ENCODE measurements at places on chromosomes 7 and 10.

DNA sequence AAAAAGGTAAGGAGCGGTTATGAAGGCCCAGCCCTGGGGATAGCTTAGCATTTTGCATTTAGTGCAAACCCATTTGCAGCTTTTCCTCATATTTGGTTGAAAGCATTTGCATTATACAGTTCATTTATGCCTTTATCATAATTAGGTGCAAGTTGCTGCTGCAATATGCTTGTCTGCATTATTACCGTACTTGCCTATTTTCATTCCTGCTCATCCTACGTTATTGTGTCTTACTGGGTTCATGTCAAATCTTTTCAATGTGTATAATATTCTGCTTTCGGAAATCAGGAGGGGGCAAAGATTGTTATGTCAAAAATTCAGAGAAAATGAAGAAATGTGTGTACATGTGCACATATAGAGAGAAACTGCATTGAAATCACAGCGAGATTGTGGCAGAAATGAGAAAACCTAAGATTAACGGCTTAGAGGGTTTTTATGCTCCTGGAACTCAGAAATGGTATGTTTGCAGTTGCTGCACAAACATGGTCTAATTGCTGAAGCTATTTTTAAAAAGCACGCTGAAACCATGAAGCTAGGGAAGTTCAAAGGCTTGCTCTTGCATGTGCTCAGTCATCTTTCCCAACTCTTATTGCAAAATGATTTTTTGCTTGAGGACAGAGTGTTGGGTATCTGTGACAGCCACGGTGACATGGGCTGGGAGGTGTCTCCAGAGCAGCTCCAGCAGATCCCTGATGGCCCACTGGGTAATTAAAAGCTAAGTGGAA lies 613.2 kb downstream of the SDK1 start:
- no peak for DNase-seq
- no peaks in the 10 kb centered on the region for H3K4me1 ChIP-seq
- peaks cover 2% of the 10 kb centered on the region for H3K27me3 ChIP-seq
- H3K36me3 ChIP-seq: no peaks in the 10 kb centered on the region
- no peak overlapping the region for H3K27ac ChIP-seq

GRCh38 chr10:118838364-118838763 lies 83.6 kb upstream of the CACUL1 start:
- no peaks in the 10 kb centered on the region for H3K36me3 ChIP-seq
- H3K27ac ChIP-seq: no peak overlapping the region
- DNase-seq: no peak

GRCh38 chr7:41674505-41675023 lies 28.3 kb downstream of the INHBA start:
- H3K27ac ChIP-seq: no peak overlapping the region
- no peaks in the 10 kb centered on the region for H3K36me3 ChIP-seq
- no peak for DNase-seq
- H3K4me3 ChIP-seq: no peak overlapping the region
- no peaks in the 10 kb centered on the region for H3K4me1 ChIP-seq

DNA sequence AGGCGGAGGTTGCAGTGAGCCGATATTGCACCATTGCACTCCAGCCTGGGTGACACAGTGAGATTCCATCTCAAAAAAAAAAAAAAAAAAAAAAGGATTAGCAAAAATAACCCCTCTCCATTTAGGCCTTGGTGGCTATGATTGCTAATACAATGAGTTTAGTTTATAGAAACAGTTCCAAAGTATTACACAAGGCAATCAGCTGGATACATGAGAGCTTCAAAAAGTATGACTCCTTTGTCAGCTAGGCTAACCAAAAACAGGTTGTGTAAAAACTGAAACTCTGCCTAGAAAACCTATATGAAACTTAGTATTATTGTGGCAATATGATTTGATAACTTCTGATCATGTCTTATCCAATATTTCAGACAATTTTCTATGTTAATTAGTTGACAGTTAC lies 57.2 kb downstream of the SUGCT start:
- H3K36me3 ChIP-seq: no peaks in the 10 kb centered on the region
- no peak overlapping the region for H3K4me3 ChIP-seq
- H3K4me1 ChIP-seq: no peaks in the 10 kb centered on the region

GRCh38 chr10:29603223-29603896 lies 31.4 kb downstream of the SVIL start:
- H3K36me3 ChIP-seq: no peaks in the 10 kb centered on the region
- no peak for DNase-seq
- no peak overlapping the region for H3K4me3 ChIP-seq
- H3K27ac ChIP-seq: no peak overlapping the region

DNA sequence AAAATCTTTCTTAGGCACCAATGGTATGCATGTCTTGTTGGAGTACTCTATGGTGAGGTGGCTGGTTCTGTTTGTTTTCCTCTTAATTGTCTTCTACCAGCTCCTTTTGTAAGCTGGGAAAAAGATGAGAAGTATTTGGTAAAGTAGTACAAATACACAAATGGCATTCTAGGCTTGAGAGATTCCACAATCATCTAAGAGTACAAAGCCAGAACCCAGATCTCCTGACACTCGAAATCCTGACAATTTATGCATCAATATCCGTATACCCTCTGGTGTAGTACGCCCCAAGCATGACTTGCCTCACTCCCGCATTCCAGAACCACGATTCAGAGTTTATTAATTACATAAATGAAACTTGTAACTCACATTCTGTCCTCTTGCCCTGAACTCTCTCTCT lies 43.5 kb downstream of the CDCA7L start:
- H3K27me3 ChIP-seq: no peaks in the 10 kb centered on the region
- H3K4me1 ChIP-seq: peaks cover 17% of the 10 kb centered on the region
- no peak for DNase-seq
- H3K36me3 ChIP-seq: peaks cover 88% of the 10 kb centered on the region
- no peak overlapping the region for H3K27ac ChIP-seq

DNA sequence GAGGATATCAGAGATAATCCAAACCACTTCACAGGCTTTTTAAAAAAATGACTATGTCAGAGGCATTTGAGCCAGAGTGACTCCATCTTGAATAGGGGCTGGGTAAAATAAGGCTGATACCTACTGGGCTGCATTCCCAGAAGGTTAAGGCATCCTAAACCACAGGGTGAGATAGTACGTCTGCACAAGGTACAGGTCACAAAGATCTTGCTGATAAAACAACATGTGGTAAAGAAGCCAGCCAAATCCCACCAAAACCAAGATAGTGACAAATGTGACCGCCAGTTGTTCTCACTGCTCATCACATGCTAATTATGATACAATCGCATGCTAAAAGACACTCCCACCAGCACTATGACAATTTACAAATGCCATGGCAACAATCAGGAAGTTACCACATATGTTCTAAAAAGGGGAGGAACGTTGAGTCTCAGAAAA lies 177.5 kb downstream of the RAPGEF5 start:
- peaks cover 14% of the 10 kb centered on the region for H3K27me3 ChIP-seq
- peaks cover 22% of the 10 kb centered on the region for H3K4me1 ChIP-seq
- no peak overlapping the region for H3K4me3 ChIP-seq
- DNase-seq: no peak
- peaks cover 8% of the 10 kb centered on the region for H3K36me3 ChIP-seq

GRCh38 chr7:127336458-127336857 lies 56.0 kb downstream of the ZNF800 start:
- H3K27ac ChIP-seq: no peak overlapping the region
- H3K36me3 ChIP-seq: no peaks in the 10 kb centered on the region
- no peak for DNase-seq
- H3K27me3 ChIP-seq: peaks cover 39% of the 10 kb centered on the region
- no peak overlapping the region for H3K4me3 ChIP-seq

DNA sequence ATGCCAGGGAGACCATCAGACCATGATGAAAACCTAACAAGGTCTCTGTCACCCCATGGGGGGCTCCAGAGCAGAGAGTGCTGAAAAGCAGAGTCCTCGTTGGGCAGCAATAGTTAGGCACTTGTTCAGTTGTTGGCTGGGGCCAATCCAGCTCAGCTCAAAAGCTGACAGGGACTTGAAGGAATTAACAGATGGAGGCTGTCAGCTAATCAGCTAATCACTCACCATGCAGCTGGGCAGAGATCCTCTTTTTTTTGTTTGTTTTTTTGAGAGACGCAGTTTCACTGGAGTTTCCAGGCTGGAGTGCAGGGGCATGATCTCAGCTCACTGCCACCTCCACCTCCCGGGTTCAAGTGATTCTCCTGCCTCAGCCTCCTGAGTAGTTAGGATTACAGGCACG lies 18.1 kb downstream of the CEP55 start:
- H3K27me3 ChIP-seq: no peaks in the 10 kb centered on the region
- H3K4me3 ChIP-seq: no peak overlapping the region
- no peak overlapping the region for H3K27ac ChIP-seq

GRCh38 chr10:29839826-29840515 lies 205.2 kb upstream of the SVIL start:
- no peaks in the 10 kb centered on the region for H3K36me3 ChIP-seq
- H3K27ac ChIP-seq: no peak overlapping the region
- no peaks in the 10 kb centered on the region for H3K4me1 ChIP-seq
- H3K27me3 ChIP-seq: no peaks in the 10 kb centered on the region

- H3K4me1 ChIP-seq: no peaks in the 10 kb centered on the region
- H3K36me3 ChIP-seq: no peaks in the 10 kb centered on the region
- no peak overlapping the region for H3K4me3 ChIP-seq
- no peak overlapping the region for H3K27ac ChIP-seq
- no peak for DNase-seq
Observed at GRCh38 chr7:121938429-121938996, 65.6 kb downstream of the PTPRZ1 start.

DNA sequence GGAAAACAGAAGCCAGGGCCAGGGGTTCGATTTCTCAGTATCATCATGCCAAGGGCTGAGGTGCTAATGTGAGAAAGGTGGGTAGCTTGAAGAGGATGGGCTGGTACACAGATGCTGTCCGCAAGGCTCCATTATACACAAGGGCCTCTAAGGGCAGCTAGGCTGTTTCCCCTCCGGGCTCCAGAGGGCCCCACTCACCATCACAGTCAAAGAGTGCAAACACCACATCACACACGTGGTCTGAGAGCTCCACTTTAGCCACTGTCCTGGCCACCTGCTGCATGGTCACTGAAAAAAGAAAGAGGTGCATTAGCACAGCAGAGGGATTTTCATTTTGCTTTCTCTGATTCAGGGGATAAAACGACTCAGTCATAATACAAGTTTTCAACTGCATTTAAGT lies 20.9 kb upstream of the DNAJB12 start:
- DNase-seq: no peak
- H3K4me1 ChIP-seq: peaks cover 10% of the 10 kb centered on the region
- no peaks in the 10 kb centered on the region for H3K36me3 ChIP-seq
- H3K4me3 ChIP-seq: no peak overlapping the region

GRCh38 chr10:120005207-120006201 lies 113.0 kb downstream of the SEC23IP start:
- H3K36me3 ChIP-seq: no peaks in the 10 kb centered on the region
- no peaks in the 10 kb centered on the region for H3K4me1 ChIP-seq
- no peak for DNase-seq
- peaks cover 5% of the 10 kb centered on the region for H3K27me3 ChIP-seq
- no peak overlapping the region for H3K4me3 ChIP-seq
- no peak overlapping the region for H3K27ac ChIP-seq

DNA sequence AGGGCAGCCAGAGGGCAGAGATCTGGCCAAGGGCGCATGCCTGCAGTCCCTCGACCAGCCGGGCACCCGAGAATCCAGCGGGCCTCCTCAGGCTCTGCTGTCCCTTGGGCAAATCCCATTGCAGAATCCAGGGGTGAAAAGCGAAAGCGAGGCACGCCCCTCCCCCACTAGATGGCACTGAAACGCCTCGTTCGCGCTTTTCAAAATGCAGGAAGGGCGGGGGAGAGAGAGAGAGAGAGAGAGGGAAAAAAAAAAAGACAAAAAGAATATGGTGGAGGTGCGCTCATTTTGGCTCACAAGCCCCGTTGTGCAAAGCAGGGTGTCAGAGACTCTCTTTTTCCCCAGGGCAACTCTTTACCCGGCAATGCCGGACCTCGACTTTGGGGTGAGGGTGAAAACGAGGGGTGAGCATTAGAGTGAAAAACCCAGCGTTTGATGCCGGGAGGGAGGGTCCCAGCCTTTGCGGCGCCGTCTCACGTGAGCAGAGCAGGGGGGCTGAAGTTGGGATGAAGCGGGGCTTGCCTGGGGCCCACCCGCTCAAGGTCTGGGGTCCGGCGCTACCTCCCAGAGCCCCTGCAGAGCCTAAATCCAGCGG lies 2.5 kb upstream of the TMEM178B start:
- H3K27me3 ChIP-seq: peaks cover 48% of the 10 kb centered on the region
- H3K27ac ChIP-seq: no peak overlapping the region
- H3K4me1 ChIP-seq: peaks cover 13% of the 10 kb centered on the region
- no peaks in the 10 kb centered on the region for H3K36me3 ChIP-seq

Measured in activated T-helper 2 cell treated with anti-CD3 and anti-CD28 coated beads, Interferon-gamma antibody, Interleukin-2, Interleukin-4, amounts not matched to agents 10 μg/mL and 5 μg/mL and 100 μg/mL, durations not matched to agents 14 hours and 24 hours and 36 hours (primary cell).